ENCODE measurements at places on chromosomes 2 and 18.

GRCh38 chr2:120244656-120245519 lies 7.8 kb upstream of the RALB start:
- DNase-seq, result no peak

- no peak for DNase-seq
Measured at GRCh38 chr2:104874230-104874629, 20.3 kb downstream of the POU3F3 start.

DNA sequence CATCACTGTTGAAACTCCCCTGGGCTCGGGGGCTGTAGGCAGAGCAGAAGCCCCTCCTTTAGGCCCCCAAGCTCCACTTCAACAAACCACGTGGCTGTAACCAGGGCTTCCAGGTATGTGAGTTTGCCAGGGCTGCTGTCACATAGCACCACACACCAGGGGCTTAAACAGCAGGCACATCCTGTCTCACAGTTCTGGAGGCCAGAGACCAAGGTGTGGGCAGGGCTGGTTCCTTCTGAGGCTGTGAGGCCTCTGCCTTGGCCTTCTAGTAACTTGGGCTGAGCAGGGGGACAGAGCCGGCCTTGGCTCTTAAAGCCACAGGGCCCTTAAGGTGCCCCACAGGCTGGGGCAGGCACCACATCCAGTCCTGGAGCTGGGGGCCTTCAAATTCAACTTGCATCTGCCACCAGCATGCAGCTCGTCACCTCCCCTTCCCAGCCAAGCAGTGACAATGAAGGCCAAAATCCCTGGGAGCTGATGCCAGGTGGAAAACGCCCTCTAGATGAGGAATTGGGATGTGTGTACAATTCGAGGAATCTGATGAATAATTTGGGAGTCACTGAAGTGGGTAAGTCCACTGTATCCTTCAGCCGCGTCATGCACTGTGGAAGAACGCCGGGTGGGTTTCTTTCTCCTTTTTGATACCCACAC lies 104.2 kb upstream of the ODC1 start:
- DNase-seq, result no peak

DNA sequence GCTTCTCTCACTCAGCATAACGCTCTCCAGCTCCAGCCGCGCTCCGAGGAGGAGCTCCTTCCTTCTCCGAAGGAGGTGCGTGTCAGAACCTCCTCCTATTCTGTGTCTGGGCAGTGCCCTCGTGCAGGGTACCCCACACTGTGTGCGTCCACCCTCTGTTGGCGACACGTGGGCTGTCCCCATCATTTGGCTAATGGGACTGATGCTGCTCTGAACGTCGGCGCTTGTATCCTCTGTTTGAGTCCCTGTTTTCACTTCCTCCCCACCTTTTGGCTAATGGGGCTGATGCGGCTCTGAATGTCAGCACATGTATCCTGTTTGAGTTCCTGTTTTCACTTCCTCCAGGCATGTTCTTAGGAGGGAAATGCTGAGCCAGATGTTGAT lies 22.2 kb downstream of the KCNG2 start:
- no peak for DNase-seq

- no peak for DNase-seq
Measured at GRCh38 chr18:75473316-75473715, 45.8 kb upstream of the SMIM21 start.

DNA sequence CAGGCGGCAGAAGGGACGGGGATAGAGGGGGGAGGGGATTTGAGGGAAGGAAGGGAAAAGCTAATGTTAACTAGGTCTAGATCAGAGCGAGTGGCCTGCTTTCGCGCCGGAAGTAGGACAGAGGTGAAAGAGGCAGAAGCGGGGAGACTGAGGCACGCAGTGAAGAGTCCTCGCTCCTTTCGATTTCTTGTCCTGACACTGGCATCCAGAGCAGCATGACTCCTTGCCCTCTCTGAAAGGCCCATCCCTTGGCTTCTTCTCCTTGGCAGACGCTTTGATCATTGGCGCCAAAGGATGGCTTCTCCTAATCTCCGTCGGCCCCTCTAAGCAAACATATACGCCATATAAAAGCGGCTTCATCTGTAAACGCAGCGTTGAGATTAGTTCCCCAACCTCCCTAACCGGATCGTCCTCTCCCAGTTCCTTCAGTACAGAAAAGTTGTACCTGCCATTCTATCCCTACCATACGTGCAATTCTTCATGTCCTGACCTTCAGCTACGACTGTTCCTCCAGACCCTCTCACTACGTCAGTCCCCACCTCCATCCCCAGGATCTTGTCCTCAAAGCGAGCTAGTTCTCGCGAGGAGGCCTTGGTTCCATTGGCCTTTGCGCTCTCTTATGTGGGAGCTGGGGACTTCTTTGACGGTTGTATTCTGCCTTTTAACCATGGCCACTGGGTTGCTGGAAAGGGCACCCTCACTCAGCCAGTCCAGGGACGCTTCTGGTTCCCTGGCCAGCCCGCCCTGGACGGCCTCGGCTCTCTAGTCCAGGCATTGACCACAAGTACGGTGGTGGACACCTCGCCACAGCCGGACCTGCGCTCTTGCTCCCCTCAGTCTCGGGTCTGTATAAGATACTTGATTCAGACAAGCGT lies 857 bp upstream of the NEUROD1 start:
- no peak for DNase-seq

DNA sequence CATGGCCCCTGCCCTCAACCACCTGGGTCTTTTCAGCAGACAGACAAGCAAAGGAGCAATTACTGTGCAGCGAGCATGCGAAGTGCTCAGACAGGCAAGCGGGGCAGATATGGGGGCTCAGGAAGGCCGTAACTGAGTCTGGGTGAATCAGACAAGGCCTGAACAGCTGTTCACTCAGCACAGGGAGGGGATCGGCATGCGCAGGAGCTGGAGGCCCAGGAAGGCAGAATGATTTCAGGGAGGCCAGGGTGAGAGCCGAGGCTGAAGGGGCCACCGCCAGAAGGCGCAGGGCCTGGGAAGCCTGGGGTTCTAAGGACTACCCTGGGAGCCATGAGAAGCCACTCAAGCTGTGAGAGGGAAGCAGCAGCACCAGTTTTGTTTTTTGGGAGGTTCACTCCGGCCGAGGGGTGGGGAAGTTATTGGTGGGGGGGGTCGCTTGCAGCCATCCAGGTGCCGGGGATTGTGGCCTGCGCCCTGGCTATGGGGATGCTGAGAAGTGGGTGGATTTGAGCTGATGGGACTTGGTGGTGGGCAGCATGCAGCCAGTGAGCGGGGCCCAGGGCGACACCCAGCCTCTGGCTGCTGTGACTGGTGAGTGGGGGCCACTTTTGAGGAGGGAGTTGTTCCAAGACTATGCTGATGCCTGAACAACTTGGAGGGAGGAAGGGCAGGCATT lies 132.2 kb downstream of the TSN start:
- DNase-seq, result no peak

DNA sequence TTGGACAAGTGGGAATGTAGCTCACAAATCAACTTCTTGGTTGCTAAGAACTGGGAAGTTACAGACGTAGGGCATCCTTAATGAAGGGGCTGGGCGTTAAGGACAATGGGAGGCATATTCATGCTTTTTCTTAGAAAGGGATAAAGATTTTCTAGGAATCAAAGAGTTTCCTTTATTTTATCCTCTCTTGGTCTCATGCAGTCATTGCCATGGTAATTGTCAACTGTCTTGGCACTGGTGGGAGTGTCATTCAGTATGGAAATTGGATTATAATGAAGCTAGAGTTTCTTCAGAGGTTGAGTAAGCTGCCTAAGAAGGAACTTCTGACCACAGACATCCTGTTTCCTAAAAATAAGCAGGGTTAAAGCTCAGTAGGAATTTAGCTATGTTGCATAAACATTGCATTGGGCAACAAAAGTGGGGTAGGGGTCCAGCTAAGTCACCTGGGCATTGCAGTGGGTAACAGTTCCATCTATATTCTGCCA lies 114.0 kb downstream of the LYPD6B start:
- DNase-seq, result no peak

GRCh38 chr2:117378653-117379052 lies 435.8 kb upstream of the DDX18 start:
- no peak for DNase-seq

DNA sequence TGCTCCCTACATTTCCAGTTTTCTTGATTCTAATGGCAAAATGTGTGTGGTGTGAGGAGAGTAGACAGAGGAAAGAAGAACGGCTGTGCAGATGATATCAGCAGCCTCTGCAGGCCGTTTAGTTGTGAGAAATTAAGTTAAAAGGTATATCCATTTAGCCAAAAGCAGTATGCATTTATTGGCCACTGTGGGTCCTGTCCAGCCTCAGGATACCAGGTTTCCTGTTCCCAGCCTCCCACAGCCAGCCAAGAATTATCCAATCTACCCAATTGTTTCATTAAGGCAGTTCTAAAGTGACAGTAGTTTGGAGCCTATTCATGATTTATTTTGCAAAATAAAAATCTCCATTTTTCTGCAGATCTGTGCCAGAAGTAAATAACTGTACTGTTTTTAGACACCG lies 107.5 kb downstream of the TMEM18 start:
- DNase-seq, result no peak

DNA sequence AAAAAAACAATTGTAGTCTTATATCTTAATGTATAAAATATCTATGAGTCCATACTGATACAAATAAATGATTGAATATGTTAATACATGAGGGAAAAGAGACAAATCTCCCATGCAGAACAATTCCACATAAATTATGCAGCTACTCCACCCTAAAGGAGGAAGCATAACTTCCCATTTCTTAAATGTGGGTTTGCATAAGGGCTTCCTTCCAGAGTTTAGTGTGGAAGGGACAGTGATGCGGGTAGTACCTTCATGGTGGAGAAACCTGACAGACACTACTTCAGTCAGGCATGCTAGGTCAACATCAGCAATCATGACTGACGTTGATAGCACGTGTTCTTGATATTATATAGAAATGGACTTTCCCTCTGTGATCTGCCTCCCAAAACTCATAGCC lies 146.9 kb upstream of the STON1 start:
- no peak for DNase-seq

- no peak for DNase-seq
Measured at GRCh38 chr2:102159295-102159694, 16.7 kb downstream of the IL1R1 start.

GRCh38 chr2:5617358-5617757 lies 74.8 kb upstream of the SOX11 start:
- no peak for DNase-seq

GRCh38 chr2:46246790-46247189 lies 50.4 kb upstream of the EPAS1 start:
- DNase-seq, result no peak

- DNase-seq, result no peak
Measured at GRCh38 chr18:70659036-70659925, 370.4 kb downstream of the SOCS6 start.

Data from NCI-H1417 treated with DMSO at 0.1 percent for 48 hours (cell line).